ENCODE measurements at places on chromosomes 7 and 10. TPM values are rescaled to one million over a fixed set of nuclear protein-coding genes. Genes with fewer than 3 reads are reported as not detected.

Gene CYP2E1
- total RNA-seq, result 6.4 TPM

Gene GPR15LG
- total RNA-seq, result not detected

Gene NPFFR1
- not detected for total RNA-seq

Gene SCART1
- 7.9 TPM for total RNA-seq

Gene UPK3B
- total RNA-seq, result 3.9 TPM

Gene NKX2-3
- total RNA-seq, result not detected

Gene SFRP5
- 0.94 TPM for total RNA-seq

Gene ELN
- not detected for total RNA-seq

Gene KNDC1
- 0.19 TPM for total RNA-seq

Gene CDHR1
- total RNA-seq, result 0.50 TPM

Gene OPALIN
- not detected for total RNA-seq

Gene NUTM2E
- total RNA-seq, result not detected

Gene SDHAF3
- 8.1 TPM for total RNA-seq

Gene FAM180A
- total RNA-seq, result not detected

Gene SEC24C
- total RNA-seq, result 44.4 TPM

Gene PLPP4
- 3.2 TPM for total RNA-seq

Gene SPDYE6
- not detected for total RNA-seq

Gene SYT15B
- 0.04 TPM for total RNA-seq

Gene ACSL5
- total RNA-seq, result 1.4 TPM

Gene CYP2W1
- total RNA-seq, result not detected

Gene SLC16A9
- total RNA-seq, result 0.87 TPM

Gene LHPP
- 11.1 TPM for total RNA-seq

Gene INHBA
- total RNA-seq, result 65.2 TPM

Gene ADRA2A
- not detected for total RNA-seq

Gene DNAJC12
- total RNA-seq, result 9.7 TPM

Gene SPDYE2B
- total RNA-seq, result not detected

Gene ACTL6B
- not detected for total RNA-seq

Gene GATA3
- total RNA-seq, result 0.87 TPM

All from A375 (cell line).